Activated CD4-positive, CD25-positive, alpha-beta regulatory T cell treated with anti-CD3 and anti-CD28 coated beads, Interleukin-2, amount 50 U/mL, for 24 hours (primary cell): ENCODE measurements at places on chromosomes 4 and X.

DNA sequence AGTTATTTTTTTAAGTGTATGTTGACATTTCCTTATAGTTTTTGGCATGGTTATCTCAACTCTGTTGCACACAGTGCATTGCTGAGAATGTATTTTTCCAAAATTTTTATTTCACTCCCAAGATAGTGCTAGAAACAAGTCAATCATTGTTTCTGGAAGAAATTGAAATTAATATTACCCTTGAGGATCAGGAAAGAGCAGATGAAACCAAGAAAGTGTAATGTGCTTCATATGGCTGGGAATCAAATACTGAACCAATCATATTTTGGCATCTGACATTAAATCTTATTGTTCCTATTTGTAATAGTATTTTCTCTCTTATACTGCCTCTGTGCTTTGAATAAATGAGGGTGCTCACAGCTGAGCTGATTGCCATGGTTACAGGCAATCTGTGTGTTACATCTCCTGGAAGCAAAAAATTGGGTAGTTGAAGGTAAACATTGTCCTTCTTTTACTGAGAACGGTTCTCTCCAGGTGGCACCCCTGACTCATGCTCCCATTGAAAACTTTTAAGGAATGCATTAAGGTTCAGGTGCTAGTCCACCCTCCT lies 358.2 kb upstream of the NR3C2 start:
- ATAC-seq, result no peak

- ATAC-seq, result no peak
Measured at GRCh38 chr4:25977397-25978170, 63.6 kb downstream of the SMIM20 start.

DNA sequence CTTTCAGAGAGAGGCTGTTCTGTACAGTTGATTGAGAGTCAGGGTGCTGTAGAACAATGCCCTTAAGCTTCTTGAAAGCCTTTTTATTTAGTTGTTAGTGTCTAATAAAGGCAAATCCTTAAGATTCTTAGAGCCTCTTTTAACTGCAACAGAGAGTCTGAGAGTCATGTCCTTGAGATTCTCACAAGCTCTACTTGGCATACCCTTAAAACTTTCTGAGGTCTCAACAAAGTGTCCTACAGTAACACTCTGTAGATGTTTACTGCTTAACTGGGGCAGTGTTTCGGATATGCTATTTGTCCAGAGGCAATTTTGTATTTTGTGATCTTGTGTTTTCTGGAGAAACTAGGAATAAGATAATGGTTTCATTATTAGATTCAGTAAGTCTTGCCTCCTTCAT lies 209.7 kb downstream of the ARHGAP24 start:
- no peak for ATAC-seq

GRCh38 chrX:100731441-100732281 lies at the start of gene SYTL4:
TSS of gene SYTL4 (minus strand) at chrX:100732121. CDS start at chrX:100702037, 30,084 bp downstream.
- ATAC-seq, result no peak

DNA sequence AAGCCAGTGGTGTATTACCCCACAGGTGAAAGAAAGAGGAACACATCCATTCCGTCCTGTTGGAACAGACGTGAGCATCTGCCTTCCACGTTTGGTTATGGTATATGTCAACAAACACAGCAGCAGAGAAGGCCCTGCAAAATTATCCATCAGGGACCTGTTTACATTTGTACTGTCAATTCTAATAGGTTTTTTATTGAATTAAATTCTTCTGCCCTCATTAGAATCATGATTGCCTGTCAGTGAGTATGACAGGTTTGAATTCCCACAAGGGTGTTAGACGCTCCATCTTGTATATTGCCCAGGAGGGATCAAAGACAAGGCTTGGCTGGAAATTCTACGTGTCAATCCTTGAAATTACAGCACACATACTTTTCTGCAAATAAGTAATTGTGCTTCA lies 339.9 kb upstream of the NOCT start:
- no peak for ATAC-seq

- no peak for ATAC-seq
Measured at GRCh38 chrX:25721564-25721963, 416.6 kb upstream of the MAGEB18 start.

- no peak for ATAC-seq
Measured at GRCh38 chrX:65203545-65203944, 227.3 kb upstream of the ZC4H2 start.

GRCh38 chr4:58063404-58064160 lies 953.4 kb upstream of the IGFBP7 start:
- ATAC-seq, result no peak

- ATAC-seq, result no peak
Measured at GRCh38 chr4:3685081-3685645, 81.0 kb upstream of the ADRA2C start.

DNA sequence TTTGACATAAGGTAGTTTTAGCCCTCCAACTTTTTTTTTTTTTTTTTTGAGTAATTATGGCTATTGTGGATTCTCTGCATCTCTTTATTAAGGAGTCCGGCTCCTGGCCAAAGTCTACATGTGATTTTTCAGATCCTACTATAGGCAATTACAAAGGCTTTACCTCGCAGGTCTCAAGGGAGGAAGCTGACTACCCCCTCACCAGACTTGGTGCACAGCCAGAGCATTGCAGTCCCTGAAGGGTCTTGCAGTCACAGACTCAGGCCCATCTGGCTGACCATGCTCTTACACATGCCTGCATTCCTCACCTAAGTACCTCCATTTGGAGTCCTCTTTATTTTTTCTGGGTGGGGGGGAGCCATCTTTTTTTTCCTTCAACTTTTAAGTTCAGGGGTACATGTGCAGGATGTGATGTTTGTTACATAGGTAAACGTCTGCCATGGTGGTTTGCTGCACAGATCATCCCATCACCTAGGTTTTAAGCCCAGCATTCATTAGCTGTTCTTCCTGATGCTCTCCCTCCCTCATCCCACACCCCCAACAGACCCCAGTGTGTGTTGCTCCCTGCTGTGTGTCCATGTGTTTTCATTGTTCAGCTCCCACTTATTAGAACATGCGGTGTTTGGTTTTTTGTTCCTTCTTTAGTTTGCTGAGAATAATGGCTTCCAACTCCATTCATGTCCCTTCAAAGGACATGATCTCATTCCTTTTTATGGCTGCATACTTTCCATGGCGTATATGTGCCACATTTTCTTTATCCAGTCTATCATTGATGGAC lies 88.4 kb upstream of the STIM2 start:
- ATAC-seq, result no peak

DNA sequence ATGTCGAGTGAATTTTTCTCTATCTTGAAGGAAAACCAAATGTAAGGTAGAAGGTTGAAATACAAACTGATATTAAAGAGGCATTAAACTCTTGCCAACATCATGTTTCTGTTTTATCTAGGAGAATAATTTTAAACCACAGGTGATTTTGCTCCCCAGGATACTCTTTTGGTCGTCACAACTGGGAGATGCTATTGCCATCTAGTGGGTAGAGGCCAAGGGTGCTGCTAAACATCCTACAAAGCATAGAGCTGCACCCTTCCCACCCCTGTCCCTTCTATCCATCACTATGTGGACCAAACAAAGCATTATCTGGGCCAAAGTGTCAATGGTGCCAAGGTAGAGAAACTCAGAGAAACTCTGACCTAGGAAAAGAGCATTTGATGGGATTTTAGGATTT lies 154.6 kb upstream of the MAGEB2 start:
- no peak for ATAC-seq

DNA sequence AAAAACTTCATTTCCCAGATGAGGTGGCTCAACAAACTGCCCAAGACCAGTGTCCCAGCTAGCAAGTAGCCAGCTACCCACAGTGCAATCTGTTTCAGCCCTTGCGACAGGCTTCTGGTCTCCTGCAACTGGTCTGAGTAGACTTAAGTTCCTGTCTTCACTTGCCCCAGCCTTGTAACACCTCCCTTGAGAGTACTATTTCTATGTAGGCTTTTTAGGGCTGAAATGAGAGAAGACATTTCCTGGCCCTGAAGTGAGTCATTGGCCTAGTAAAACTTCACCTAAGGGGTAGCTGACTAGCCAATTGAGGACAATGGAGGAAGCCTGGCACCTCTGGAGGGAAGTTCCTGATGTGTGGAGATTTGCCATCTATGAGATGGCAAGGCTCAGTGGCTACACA lies 80.1 kb upstream of the STIM2 start:
- ATAC-seq, result peak; percentile 13
